ENCODE measurements at places on chromosomes 11 and 22.
A peak's percentile ranks its signal among the peaks of the same experiment; 100 is the strongest.

DNA sequence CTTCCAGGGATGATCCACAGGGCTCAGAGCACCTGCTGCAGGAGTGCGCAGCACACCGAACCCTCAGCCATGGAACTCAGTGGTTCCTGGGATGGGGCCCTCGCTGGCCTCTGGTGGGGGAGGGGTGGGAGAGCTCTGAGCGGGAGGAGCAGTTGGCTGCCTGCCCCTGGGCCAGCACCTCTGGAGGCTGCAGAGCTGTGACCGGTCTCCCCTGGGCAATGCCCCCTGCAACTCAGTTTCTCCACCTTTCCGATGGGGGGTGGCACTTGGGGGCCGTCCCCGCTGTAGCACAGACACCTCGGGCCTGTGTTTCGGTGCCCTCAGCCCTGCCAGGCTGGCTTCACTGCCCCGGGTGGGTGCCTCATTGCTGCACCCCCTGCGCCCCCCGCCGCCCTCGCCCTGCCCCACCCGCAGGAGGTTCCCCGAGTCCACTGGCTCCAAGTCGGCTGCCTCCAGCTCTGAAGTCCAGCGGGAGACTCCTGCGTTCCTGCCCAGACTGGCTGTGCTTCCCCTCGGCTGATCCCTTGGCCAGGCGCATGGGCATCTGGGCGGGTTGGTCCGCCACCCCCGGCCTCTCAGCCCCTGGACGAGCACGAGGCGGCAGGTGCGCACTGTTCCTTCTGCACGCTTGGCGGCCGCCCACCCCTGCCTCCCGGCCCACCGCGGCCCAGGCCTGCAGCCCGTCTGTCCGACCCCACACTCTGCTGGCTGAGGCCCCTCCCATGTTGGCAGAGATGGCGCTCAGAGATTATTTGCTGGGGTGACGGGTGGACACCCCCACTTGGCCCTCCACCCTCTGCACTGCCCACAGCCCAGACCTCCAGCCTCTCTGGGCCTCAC is 1.8 kb downstream of the MUC6 start:
- no peak for DNase-seq

DNA sequence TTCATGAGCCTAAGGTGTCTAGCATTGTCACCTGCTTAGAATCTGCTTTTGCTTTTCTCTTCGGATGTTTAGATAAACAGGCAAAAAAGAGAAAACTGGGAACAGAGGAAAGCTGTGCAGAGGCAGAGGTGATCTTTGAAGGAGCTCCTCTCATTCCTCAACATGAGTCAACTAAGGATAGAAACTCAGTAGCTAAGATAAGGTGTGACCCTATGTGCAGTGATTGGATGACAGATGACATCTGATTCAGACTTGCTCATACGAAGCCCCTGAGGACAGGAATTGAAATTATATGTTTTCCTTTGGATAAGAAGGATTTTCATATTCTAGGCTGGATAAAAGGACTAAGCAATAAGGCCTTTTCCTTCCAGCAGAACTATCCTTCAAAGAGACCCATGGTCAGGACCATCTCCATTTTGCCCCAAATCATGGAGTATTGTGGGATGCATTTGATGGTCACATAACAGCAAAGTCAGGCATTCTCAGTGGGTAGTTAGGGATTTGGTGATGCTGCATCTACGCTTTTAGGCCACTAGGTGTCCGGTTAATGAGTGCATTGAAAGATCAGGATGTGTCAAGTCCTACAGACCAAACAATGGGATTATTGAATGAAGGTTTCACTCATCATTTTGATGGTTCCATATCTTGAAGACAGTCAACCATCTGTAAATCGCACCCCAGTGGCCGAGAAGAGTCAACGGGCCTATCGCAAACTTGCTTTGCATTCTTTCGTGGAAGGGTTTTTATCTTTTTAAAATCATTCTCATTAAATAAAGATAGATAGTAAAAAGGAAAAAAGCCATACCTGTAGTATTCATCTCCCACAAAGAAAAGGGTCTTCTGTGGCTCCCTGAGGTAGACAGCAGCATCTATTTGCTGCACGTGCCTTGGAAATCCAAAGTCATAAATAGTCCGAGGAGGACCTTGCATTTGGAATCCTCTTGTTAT is 32.2 kb downstream of the MMP20 start:
- no peak for DNase-seq

- DNase-seq = peak; percentile 28
Measured at GRCh38 chr11:74347381-74347780, 35.9 kb upstream of the P4HA3 start.

GRCh38 chr11:134562196-134562595 is 150.2 kb upstream of the B3GAT1 start:
- DNase-seq = no peak

GRCh38 chr11:116066777-116067176 is 562.6 kb upstream of the CADM1 start:
- no peak for DNase-seq

- no peak for DNase-seq
Measured at GRCh38 chr11:107707215-107707671, 4.6 kb downstream of the SLN start.

DNA sequence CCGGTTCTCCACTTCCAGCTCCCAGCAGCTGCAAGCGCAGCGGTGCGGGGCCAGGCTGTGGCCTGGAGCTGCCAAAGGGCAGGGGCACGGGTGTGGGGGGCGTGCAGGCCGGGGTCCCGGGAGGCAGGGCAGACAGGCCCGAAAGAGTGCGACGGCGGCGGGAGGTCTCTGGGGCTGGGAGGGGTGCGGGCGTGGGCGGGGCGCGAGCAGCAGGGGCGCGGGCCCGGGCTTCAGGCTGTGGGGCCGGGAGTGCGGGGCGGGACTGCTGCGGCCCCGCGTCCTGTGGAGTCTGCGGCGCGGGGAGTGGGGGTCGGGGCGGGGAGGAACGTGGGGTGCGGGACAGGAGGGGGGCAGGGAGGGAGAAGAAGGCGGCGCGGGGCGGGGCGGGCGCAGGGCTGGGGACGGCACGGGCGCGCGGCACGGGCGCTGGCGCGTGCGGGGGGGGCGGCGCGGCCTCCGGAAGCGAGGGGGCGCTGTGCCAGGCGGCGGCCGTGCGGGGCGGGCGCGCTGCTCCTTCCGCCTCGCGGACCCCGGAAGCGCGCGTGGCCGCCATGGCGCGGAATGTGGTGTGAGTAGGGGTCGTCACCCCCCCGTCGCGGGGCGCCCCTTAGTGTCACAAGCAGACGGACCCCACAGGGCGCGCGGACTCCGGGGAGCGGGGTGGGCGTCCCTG is at the start of gene MRPL23:
Gene MRPL23 (plus strand): TSS at position 521 of the 673 bp plus-strand sequence. CDS start 31 bp downstream, at position 552.
- no peak for DNase-seq

- peak; percentile 15 for DNase-seq
Measured at GRCh38 chr11:134224710-134225664, 516 bp downstream of the VPS26B start.

GRCh38 chr11:83115551-83115950 is 41.4 kb upstream of the PCF11 start:
- DNase-seq = peak; percentile 13

DNA sequence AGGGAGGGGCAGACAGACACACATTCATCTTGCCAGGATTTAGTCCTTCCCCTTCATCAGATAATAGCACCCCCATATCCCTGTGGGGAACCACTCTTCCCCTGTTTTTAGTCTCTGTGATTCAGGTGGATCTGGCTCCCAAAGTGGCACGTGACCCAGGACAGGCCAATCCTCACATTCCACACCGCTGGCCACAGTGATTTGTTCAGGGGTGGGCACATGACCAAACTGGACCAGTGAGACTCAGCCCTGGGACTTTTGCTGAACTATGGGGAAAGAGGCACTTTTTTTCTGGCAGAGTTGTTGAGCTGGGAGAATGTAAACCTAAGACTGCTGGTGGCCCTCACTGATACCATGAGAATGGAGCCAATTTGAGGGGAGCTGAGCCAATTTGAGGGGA is 19.1 kb upstream of the KCNJ11 start:
- DNase-seq = no peak

DNA sequence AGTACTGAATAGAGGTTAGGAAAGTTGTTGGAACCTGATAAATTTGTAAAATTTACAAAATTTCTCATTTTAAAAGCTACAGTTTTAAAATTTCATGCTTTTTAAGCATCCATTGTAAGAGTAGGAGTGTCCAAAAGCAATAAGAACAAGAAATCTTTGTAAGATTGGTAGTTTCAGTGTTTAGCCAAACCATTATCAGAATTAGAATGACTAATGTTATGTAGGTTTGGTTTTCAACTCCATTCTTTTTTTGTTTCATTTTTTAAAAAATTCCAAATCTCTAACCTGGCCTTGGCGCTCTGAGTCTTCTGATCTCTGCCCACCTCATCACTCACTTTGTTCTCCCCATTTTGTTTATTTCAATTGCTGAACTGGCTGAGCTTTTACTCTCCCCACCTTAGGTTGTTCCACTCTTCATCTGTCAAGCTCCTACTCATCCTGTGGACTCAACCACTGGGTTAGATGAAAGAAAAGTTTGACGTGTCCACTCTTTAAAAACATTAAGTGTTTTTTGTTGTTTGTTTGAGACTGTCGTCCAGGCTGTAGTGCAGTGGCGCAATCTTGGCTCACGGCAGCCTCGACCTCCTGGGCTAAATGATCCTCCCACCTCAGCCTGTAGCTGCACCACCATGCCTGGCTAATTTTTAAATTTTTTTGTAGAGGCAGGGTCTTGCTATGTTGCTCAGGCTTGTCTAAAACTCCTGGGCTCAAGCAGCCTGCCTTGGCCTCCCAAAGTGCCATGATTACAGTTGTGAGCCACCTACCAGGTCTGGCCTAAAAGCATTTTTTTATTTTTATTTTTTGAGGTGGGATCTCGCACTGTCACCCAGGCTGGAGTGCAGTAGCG is 14.0 kb downstream of the EP300 start:
- DNase-seq = peak; percentile 16

DNA sequence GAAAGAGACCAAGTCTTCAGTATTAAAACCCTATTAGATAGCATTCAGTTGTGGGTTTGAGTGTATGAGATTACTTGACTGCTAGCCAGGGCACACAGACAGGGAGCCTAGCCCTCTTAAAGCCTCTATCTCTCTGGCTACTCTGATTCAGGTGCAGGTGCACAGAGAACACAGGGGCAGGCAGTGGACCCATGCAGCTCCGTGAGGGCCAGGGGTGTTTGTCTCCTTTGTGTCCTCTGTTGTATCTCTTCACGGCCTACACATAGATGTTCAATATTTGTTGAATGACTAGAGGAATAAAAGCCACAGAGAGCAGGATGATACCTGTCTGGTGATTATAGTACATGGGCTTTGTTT is 21.5 kb upstream of the AIFM3 start:
- DNase-seq = no peak

GRCh38 chr11:96001037-96001436 is 77.1 kb upstream of the MTMR2 start:
- peak; percentile 67 for DNase-seq

DNA sequence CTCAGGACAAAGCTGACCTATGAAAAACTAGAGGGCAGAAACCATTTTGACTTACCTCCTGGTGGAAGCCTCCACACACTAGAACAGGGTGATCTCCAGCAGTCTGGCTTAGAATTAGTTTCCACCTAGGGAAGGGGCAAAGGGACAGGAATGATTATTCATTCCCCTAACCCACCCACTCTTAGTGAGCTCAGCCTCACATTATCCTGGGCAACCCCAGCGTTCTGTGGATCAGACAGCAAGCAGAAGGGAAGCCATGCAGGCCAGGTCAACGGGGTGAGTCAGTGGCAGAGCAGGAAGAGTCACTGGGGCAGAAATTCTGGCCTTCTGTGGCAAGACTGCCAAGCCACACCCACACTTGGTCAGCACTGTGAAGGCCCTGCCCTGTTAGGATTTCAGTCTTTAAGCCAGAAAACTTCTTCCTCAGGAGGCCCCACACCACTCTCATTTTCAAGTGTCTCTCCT is 10.5 kb downstream of the NUMA1 start:
- DNase-seq = peak; percentile 78

DNA sequence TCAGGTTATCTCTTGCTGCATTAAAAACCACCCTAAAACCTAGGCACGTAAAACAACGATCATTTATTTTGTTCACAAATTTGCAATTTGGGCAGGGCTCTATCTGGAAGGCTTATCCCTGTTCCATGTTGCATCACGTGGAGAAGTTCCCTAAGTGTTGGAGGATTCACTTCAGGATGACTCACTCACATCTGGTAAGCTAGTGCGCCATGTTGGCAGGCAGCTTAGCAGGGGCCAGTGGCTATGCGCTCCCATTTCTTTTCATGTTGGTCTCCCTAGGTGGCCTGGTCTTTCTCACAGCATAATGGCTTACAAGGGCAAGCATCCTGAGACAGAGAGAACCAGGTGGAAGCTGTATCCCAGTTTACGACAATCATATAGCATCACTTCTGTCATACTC is 226.8 kb downstream of the BLID start:
- DNase-seq = no peak

GRCh38 chr11:68282141-68282860 is 10.5 kb upstream of the C11orf24 start:
- no peak for DNase-seq

- DNase-seq = no peak
Measured at GRCh38 chr22:40058265-40058664, 63.5 kb downstream of the FAM83F start.

DNA sequence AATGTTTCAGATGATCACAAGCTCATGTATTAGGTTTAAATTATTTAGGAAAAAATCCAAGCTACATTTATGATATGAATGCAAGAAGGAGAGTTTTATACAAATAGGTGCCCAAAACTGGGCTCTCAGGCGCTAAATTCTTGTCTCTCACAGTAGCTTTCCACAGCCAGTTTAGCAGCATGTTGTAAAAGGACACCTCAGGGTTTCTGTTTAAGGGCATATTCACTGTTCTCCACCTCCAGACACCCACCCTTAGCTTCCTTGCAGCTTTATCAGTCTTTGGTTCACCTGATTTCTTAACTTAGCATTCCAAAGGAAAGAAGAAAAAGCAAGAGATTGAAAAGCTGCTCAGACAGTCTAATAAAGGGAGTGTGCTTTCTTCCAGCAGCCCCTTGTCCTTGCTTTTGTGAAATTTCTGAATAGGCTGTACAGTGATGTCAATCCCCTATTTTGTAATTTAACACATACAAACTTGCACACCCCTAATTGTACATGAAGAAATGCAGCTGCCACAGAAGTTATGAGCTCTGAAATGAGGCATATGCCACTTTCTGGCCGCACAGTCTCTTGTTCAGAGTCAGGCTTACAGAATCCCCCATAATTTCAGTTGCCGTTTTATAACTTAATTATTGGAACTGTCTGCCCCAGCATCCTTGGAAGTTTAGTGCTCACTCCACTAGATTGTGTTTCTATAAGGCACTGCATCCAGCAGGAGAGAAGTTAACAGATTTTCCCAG is 262.1 kb downstream of the DDX10 start:
- no peak for DNase-seq

GRCh38 chr11:47667555-47667954 is 25.2 kb upstream of the MTCH2 start:
- DNase-seq = no peak

- DNase-seq = no peak
Measured at GRCh38 chr11:7520981-7521487, 7.2 kb downstream of the PPFIBP2 start.

Data from astrocyte of the spinal cord (primary cell).